ENCODE measurements at places on chromosomes 11 and 22.

DNA sequence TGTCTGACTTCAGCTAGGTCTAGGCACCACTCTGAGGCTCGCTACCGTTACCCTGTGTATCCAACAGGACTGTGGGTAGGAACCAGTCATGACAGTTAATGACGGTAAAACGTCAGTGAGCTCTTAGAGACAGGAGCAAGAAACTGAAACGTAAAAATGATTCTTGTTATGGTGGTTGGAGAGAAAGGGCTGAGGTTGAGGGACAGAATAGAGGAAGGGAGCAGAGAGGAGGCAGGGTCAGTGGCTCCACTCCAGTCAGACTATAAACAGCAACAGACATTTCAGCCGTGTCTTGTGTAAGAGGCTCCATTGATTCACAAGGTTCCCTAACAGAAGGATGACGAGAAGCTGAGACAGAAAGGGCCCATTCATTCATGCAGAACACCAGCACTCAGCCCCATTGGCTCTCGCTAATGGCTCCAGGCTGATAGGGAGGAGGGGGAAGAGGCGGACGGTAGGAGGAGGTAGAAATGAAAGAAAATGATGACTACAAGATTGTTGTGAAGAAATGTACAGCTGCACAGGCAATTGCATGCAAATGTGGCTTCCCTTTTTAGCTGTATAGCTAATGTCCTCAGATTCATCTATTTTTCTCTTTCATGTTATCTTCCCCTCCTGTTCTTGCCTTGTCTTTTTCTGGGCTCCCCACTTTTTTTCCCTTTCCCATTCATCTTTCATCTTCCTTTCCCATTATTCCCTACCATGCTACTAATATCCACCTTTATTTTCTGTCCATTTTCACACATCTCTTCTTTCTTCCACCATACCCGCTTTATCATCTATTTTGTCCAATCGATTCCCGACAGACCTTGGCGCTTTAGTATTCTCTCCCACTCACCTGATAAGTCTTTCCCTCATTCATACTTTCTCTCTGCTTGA is 34.3 kb downstream of the ETS1 start:
- peak; percentile 93 for DNase-seq

DNA sequence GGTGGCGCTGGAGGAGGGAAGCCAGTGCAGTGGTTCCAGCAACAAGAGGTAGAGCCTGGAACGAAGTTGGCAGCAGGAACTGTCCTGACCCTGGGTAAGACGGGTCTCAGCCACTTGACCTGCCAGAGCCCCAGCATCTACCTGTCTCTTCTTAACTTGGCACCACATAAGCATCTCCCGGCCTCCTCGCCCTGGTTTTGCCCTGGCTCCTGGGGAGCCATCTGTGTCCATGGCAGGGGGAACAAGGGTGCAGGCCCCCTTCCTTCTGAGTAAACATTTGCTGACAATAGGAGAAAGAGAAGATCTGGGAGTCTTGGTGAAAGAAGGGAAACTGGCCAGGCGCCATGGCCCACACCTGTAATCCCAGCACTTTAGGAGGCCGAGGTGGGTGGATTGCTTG is 12.8 kb downstream of the P2RY2 start:
- no peak for DNase-seq

GRCh38 chr11:128189823-128190222 is 397.5 kb downstream of the ETS1 start:
- no peak for DNase-seq

DNA sequence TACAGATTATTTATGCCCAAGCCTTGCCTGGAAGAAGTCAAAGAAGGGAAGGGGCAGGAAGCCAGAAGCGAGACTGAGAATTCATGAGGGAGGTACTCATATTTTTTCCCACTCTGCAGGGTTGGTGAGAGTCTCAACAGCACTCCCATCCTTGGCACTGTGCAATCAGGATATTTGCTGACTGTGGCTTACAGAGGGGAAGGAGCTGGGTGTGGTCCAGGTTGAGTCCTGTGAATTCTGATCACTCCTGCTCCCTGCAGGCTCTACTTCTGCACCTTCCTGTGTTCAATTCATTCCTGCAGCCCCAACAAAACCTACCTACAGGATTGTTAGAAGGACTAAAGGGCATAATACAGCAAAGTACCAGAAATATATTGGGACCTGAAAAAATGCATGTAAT is 530.5 kb downstream of the INSC start:
- no peak for DNase-seq

DNA sequence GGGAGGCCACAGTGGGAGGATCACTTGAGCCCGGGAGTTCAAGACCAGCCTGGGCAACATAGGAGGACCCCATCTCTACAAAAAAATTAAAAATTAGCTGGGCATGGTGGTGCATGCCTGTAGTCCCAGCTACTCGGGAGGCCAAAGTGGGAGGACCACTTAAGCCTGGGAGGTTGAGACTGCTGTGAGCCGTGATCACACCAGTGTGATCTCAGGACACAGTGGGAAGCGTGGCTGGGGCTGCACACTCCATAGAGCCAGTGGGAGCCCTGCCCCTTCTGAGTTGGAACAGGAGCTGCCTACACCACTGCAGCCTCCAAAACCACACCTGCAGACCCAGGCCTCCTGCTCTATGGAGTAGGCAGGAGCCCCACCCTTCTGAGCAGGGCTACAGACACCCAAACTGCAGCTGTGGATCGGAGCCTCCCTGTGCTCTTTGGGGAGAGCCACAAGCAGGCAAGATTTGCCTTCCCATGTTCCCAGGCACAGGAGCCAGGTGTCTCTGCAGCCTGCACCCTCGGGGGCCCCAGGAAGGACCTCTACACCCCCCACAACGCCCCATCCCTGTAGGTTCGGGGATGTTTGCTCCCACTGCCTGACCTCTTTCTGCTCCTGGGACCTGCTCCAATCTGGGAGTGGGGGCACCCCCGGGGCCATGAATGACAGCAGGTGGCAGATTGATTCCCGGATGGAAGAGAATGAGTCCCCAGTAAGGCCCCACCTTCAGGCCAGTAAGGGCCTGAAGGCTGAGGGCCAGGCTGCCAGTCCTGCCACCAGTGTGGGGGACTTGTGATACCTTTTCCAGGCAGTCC is 245.4 kb downstream of the BUD13 start:
- no peak for DNase-seq

DNA sequence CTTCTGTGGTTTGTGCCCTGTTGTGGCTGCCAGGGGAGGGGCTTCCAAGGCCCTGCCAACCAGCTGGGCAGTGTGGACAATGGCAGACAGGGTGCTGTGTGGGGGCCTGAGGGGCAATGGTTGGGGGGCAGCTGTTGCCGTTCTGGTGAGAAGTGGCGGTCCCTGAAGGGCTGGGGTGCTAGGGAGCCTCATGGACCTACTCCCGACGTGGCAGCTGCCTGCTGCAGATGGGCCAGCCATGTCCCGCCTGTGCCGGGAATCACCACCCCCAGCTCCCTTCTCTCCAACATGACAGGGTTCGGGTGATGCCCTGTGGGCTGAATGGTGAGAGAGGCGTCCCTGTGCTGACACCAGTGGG is 74.2 kb downstream of the KCNQ1 start:
- no peak for DNase-seq

Measured in CD14-positive monocyte (primary cell).